ENCODE measurements at places on chromosomes 6 and 20. TPM values are rescaled to one million over a fixed set of nuclear protein-coding genes. Genes with fewer than 3 reads are reported as not detected.

Gene POU3F2
- not detected for total RNA-seq

- peak; percentile 85 for DNase-seq
Observed at GRCh38 chr20:41137614-41138474, 501 bp downstream of the PLCG1 start.

DNA sequence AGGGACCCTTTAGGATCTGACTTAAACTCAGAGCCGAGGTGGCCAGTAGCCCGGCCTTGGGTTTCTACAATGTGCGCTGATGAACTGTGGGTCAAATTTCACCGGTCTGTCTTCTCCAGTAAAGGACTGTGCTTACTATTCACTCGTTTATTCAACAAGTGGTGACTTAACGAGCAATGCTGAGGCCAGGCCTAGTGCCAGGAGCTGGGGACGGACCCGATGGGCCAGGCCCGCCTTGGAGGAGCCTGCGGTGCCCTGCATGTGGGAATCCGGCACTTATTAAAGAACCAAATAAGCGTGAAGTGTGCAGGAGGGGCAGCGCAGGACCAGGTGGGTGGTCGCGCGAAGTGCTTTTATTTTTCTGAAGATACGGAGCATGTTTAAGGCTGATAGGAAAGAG, 24.0 kb downstream of the CTCFL start:
- DNase-seq = no peak

DNA sequence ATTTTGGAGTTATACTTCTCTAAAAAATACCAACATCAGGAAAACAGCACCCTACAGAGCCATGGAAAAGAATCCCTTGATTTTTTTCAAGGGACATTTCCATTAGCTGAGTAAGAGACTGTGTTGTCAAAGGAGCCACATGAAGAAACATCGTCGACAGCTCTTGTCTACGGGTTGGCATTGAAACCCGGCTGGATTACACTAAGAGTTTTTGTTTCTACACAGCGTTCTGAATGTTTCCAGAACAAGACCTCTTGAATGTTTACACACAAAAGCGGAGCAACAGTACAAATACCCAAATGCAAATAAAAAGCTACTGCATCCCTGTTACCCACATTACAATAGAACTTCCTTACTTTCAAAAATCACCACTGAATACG, 2.4 kb upstream of the MYLK4 start:
- no peak for DNase-seq

Gene LINC00237
- total RNA-seq = not detected

DNA sequence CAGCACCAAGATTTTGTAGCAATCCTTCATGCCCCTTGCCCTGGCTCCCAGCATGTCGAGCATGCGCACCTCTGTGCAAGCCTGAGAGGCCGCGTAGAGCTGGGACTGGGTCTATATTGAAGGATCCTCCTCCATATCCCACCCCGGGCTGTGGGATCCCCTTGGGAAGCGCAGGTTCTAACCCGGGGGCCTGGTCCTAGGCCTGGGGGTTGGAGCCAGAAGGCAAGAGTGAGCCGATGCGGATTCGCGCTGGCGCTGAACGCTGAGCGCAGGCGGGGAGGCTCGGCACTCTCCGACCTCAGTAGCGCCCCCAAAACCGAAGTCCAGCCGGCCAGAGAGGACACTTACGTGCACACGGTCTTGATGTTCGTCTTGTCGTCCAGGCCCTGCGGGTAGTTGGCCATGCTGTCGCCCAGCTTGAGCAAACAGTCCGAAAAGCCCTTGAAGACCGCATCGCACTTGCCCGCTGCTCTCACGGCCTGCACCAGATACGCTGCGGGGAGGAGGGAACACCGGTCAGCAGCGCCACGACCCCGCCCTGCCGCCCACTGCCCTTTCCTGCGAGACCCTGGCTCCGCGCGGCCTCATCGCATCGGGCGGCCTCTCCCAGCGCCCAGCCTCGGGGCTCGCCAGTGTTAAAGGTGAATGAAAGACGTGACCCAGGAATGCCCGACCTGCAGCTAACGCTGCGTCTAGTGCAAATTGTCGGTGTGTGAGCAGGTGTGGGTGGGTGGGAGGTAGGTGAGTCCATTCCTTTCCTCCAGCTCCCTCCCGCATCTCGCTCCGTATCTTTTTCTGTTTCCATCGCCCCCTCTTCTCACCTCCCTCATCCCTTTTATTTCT, 4.5 kb downstream of the NRN1 start:
- DNase-seq = no peak

Gene LY86
- total RNA-seq = not detected

Gene CRYBG1
- total RNA-seq = 124 TPM
